CD8-positive, alpha-beta T cell (primary cell): ENCODE measurements at places on chromosomes 12 and 14.

DNA sequence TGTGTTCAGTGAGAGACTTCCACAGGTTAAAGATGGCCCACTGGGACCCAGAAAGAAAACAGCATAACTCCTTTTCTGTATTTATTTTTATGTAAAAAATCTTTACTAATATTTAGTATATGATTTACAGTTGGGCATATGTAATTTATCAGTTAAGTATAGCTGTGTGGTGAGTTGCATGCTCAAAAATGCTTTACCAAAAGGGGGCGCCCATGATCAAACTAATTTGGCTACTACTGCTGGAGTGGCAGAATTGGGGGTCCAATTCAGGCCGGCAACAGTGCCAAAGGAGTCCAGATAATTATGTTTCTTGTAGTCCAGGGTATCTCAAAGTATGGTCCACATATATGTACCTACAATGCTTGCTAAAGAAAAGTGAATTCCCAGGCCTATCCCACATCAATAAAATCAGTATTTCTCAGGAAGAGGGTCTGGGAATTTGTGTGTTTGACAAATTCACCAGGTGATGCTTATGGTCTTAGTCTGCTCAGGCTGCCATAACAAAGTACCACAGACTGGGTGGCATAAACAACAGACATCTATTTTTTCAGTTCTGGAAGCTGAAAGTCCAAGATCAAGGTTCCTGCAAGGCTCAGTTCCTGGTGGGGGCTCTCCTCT is 152.0 kb downstream of the KTN1 start:
- peak; percentile 56 for DNase-seq

DNA sequence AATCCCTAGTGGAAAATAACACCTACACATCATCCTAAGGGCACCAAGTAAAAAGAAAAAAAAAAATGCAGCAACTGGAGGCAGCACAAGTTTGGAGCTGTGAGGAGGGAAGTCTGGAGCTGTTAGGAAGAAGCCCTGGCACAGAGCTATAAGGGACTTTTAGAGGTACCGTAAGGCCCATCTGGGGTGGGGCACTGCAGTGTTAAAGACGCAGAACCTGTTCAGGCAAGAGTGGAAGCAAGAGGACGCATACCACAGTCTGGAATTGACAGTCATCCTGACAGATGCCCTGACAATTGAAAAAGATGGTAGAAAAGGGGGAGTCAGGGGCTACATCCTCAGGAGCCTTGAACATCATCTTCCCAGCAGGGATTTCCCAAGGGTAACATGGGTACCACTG is 195.9 kb upstream of the PLEKHG7 start:
- DNase-seq = no peak

- DNase-seq = no peak
Measured at GRCh38 chr12:99810718-99811593, 163.4 kb downstream of the GARIN6 start.

- DNase-seq = no peak
Measured at GRCh38 chr12:121775501-121775900, 18.0 kb downstream of the RHOF start.

GRCh38 chr12:131061041-131061806 is 107.5 kb downstream of the ADGRD1 start:
- no peak for DNase-seq

GRCh38 chr12:121222847-121223246 is 12.9 kb downstream of the P2RX4 start:
- no peak for DNase-seq

DNA sequence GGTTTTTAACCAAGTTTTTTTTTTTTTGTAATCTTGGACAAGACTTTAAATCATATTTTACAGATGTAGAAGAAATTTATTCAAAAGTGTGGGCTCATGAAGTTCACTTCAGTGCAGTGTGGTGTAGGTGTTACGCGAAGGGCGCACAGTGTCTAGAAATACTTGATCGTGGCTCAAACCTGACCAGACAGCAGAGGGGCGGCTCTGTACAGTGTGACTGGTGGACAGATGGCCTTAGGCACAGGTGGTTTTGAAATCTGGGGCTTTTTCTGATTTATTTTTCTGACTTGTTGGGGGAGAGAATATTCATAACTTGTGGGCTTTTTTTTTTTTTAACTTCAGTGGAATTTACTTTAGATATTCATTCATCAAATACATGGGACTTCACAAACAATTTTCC is 179.2 kb downstream of the PELI2 start:
- DNase-seq = no peak

DNA sequence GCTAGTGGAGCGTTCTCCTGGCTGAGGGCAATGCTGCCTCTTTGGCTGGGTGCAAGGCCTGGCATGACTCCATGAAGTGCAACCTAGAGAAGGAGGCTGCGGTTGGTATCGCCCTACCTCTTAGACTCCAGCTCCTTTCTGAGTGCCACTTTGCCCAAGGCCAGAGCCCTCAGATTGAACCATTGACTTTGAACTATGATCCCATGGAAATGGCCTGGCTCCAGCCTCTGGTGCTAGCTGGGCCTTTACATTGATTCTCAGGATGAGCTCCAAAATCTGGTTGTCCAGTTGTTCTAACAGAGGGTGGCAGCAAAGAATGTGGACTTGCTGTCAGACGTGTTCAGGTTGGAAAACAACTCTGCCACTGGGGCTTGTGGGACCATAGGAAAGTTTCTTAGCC is 16.1 kb upstream of the SMOC1 start:
- DNase-seq = no peak

- DNase-seq = no peak
Measured at GRCh38 chr14:93064411-93065271, 51.1 kb downstream of the ITPK1 start.

DNA sequence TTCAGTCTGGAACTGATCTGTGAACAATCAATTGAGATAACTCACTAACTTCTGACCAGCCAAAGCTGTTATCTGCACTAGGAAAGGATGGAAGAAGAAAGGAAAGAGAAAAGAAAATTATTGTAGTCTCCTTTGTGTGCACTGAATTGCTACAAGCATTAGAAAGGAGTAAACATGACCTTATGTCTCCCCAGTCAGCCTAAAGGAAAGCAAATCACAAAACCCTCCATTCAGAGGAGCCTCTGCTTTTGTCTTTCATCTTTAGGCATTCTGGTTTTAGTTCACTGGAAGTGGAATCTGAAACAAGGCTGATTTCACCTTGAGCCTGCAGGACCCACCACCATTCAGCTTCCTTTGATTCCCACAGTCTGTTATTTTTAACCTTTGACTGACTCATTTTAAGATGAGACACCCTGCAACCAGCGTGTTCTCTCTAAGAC is 26.0 kb downstream of the TBX3 start:
- DNase-seq = no peak

DNA sequence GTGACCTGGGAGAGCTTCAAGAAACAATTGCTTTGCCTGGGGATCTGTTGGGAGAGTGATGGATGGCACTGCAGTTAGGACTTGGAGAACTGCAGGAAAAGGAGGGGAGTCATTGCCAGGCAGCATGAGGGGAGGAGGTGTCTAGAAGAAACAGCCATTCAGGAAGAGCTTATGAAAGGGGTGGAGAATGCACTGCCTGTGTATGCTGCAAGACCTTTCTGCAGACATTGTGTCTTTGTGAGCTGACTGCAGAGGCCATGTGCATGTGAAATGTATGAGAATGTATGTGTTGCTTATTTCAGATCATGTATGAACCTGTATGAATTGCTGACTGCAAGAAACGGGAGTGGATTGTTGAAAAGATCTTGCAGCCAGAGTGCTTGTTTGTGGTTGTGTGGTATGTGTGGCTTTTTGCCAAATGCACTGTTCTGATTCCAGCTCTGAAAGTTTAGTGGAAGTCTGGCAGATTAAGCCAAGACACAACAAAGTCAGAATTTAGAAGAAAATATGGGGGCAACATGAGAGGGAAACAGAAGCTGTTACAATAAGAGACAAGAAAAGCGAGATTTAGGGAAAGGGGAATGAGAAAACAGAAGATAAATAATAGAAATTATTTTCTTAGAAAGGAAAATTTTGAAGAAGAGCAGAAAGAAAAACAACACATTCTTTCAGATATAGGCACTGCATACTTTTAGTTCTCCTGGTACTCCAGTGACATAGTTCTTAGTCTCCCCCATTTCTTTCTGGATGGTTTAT is 9.8 kb upstream of the RIMKLB start:
- DNase-seq = no peak

- DNase-seq = no peak
Measured at GRCh38 chr12:124232654-124232987, 62.3 kb upstream of the RFLNA start.

- DNase-seq = no peak
Measured at GRCh38 chr12:39157696-39158342, 252.4 kb upstream of the CPNE8 start.

- peak; percentile 80 for DNase-seq
Measured at GRCh38 chr14:65847075-65847847, 434.7 kb downstream of the FUT8 start.

DNA sequence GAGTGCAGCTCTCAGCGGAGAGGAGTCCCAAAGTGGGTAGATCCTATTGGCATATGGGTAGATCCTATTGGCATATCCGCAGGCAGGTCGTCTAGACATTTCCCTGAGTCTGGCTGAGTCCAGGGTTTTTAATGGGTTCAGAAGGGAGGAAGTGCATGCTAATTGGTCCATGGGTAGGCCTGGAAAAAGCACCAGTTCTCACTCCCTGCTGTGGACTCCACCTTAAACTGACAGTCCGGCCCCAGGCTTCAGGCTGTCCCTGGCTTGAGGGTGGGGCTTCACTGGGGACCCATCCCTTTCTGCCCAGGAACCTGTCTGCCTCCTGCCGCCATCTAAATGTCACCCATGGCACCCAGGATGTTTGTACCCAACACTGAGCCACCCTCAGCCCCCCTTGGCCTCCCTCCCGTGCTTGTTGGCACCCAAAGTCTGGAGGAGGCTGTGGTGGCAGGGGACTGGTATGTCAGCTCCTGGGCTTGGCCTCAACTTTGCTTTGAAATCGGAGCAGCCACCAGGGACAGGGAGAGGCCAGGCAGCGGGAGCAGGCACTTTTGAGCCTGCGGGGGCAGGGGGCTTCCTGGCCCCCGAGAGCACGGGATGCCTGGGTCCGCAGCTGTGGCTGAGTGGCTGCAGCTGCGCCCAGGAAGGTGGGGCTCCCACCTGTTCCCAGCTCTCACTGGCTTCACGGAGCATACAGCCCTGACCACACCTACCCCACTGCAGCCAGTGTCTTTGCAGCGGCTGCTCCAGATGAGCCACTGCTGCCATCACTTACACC is 29.6 kb upstream of the YAF2 start:
- DNase-seq = no peak

- no peak for DNase-seq
Measured at GRCh38 chr14:95471476-95471875, 45.0 kb downstream of the SYNE3 start.

DNA sequence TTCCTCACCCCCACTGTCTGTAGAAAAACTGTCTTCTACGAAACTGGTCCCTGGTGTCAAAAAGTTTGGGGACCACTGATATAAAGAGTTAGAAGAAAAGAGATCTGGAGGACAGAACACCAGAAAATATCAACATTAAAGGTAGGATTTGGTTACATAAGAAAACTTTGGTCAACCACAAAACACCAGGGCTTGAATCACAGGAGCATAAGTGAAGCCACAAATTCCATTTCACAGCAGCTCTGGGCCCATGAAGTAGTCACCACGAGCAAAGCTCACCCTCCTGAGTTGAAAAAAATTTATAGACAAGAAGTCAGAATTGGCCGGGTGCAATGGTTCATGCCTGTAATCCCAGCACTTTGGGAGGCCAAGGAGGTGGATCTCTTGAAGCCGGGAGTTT is 19.4 kb downstream of the RALGAPA1 start:
- no peak for DNase-seq
